CD8-positive, alpha-beta memory T cell (primary cell): ENCODE measurements at places on chromosomes 5 and 9. TPM values are rescaled to one million over a fixed set of nuclear protein-coding genes. Genes with fewer than 3 reads are reported as not detected.
A peak's percentile ranks its signal among the peaks of the same experiment; 100 is the strongest.

- H3K4me1 ChIP-seq = no peaks in the 10 kb centered on the region
- H3K36me3 ChIP-seq = no peaks in the 10 kb centered on the region
- H3K27ac ChIP-seq = no peak overlapping the region
- H3K27me3 ChIP-seq = no peaks in the 10 kb centered on the region
Observed at GRCh38 chr5:135446206-135446605, 942 bp downstream of the DCANP1 start.

DNA sequence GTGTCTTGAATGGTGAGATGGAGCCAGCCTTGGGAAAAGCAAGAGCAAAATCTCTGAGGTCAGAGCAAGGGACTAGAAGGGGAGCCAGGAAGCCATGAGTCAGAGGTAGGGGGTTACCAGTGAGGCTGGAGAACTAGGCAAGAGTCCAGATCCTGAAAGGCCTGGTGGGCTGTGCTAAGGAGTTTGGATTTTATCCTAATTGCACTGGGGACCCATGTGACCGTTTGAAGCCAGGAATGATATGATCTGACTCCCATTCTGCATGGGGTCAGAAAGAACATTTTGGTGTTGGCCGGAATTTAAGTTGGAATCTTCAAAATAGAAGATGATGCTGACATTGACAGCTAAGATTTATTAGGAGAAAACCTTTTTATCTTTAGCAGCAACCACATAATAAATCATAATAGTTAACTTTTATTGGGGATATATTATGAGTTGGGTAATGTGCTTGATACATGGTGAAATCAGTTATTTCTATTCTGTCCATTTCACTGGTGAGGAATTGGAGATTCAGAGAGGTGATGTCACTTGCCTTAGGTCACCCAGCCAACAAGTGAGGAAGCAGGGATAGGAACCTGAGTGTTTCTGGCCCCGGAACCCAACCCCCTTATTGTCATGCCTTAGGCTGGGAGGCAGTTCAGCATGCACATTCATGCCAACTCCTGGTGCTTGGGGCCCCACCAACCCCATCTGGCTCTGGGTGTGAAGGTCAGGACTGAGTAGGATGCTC lies 61.5 kb upstream of the RARS1 start:
- no peaks in the 10 kb centered on the region for H3K4me1 ChIP-seq
- H3K27ac ChIP-seq = no peak overlapping the region
- no peaks in the 10 kb centered on the region for H3K36me3 ChIP-seq
- DNase-seq = no peak

The PTGDS gene
- 0.24 TPM for total RNA-seq

- H3K36me3 ChIP-seq = no peaks in the 10 kb centered on the region
- no peaks in the 10 kb centered on the region for H3K27me3 ChIP-seq
- no peak overlapping the region for H3K4me3 ChIP-seq
- peaks cover 36% of the 10 kb centered on the region for H3K4me1 ChIP-seq
Observed at GRCh38 chr9:104992659-104993058, 64.7 kb upstream of the ABCA1 start.

- no peak for DNase-seq
- peaks cover 11% of the 10 kb centered on the region for H3K27me3 ChIP-seq
- no peaks in the 10 kb centered on the region for H3K36me3 ChIP-seq
- no peak overlapping the region for H3K4me3 ChIP-seq
- no peak overlapping the region for H3K27ac ChIP-seq
- no peaks in the 10 kb centered on the region for H3K4me1 ChIP-seq
Observed at GRCh38 chr5:38846379-38847011, 683 bp downstream of the OSMR start.

GRCh38 chr5:180212363-180213255 lies 3.6 kb upstream of the RASGEF1C start:
- DNase-seq = no peak
- H3K4me3 ChIP-seq = no peak overlapping the region

The C9orf50 gene
- total RNA-seq = not detected

The CCL28 gene
- total RNA-seq = 8.6 TPM

The NRG2 gene
- 0.18 TPM for total RNA-seq

The EQTN gene
- total RNA-seq = not detected

GRCh38 chr9:18063856-18064390 lies 410.0 kb upstream of the ADAMTSL1 start:
- no peak overlapping the region for H3K27ac ChIP-seq
- H3K27me3 ChIP-seq = no peaks in the 10 kb centered on the region

The PCDHA10 gene
- not detected for total RNA-seq

The B4GALT7 gene
- total RNA-seq = 24.4 TPM

GRCh38 chr9:74496406-74496805 lies 729 bp upstream of the RORB start:
- H3K27ac ChIP-seq = no peak overlapping the region
- H3K36me3 ChIP-seq = no peaks in the 10 kb centered on the region
- peaks cover 3% of the 10 kb centered on the region for H3K4me1 ChIP-seq
- peaks cover 22% of the 10 kb centered on the region for H3K27me3 ChIP-seq
- DNase-seq = no peak

DNA sequence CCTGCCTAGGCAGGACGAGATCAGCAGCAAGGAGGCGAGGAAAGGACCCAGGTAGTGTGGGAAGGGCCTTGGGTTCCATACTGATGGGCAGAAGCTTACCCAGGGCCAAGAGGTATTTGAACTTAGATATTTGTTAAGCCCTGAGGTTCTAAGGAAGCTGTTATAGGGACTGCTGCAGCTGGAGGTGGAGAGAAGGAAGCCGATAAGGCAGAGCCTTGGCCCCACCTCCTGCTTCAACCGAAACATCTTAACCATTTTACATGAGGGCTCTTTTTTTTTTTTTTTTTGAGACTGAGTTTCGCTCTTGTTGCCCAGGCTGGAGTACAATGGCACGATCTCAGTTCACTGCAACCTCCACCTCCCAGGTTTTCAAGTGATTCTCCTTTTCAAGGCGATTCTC lies 8.6 kb upstream of the AQP3 start:
- no peaks in the 10 kb centered on the region for H3K36me3 ChIP-seq
- H3K27me3 ChIP-seq = no peaks in the 10 kb centered on the region
- H3K4me3 ChIP-seq = no peak overlapping the region
- no peak for DNase-seq

- no peak overlapping the region for H3K4me3 ChIP-seq
- no peak overlapping the region for H3K27ac ChIP-seq
- DNase-seq = no peak
- H3K4me1 ChIP-seq = no peaks in the 10 kb centered on the region
- H3K36me3 ChIP-seq = no peaks in the 10 kb centered on the region
- H3K27me3 ChIP-seq = no peaks in the 10 kb centered on the region
Observed at GRCh38 chr9:134365791-134366222, 39.6 kb downstream of the RXRA start.

DNA sequence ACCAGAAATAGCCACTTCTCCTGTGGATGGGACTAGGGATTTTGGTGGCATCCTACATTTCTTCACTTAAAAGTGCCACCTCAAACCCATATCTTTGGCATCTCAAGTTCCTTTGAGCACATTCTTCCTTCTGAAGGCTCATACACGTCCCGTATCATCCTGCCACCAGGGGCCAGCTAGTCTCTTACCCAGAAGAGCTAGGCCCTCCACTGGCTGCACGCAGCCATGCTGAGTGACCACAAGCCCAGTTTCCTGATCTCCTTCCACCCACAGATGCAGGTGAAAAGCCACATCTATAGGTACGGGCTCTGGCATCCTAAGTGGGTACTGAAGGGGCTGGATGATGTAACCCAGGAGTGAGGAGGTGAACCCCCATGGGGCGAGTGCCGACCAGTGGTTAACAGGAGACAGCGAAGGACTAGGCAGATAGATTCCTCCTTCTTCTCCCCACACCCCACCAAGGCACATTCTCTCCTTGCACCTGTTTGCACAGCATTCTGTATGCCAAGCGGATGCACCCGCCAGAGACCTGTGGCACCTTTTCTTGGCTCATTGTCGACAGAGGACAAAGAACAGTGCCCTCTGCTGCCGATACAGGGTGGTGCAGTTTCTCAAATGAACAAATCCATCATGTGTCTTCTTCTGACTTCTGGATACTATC lies 14.4 kb upstream of the SCGB3A1 start:
- no peaks in the 10 kb centered on the region for H3K27me3 ChIP-seq
- H3K27ac ChIP-seq = no peak overlapping the region
- no peak overlapping the region for H3K4me3 ChIP-seq
- H3K36me3 ChIP-seq = no peaks in the 10 kb centered on the region

DNA sequence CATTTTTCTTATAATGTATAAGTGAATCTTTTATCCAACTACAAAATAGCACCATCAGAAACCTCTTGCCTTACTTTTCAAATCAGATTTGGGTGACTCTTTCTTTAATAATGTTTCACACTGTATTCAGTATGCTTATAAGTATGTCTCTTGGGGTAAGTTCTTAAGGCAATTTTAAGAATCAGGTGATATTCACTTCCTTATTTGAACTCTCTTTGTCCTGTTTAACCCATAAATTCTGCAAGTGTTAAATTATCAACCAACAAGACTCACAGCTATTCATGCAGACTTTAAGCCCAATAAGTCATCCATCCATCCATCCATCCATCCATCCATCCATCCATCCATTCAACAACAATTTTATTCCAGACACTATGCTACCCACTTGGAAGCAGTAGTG lies 142.7 kb upstream of the FBXL17 start:
- no peak overlapping the region for H3K4me3 ChIP-seq
- H3K27ac ChIP-seq = no peak overlapping the region
- no peaks in the 10 kb centered on the region for H3K36me3 ChIP-seq
- H3K4me1 ChIP-seq = no peaks in the 10 kb centered on the region
- no peak for DNase-seq

The STOM gene
- 67.3 TPM for total RNA-seq

- DNase-seq = no peak
- no peak overlapping the region for H3K27ac ChIP-seq
- H3K4me3 ChIP-seq = no peak overlapping the region
- no peaks in the 10 kb centered on the region for H3K27me3 ChIP-seq
- no peaks in the 10 kb centered on the region for H3K36me3 ChIP-seq
Observed at GRCh38 chr5:77304388-77304787, 93.9 kb downstream of the PDE8B start.

DNA sequence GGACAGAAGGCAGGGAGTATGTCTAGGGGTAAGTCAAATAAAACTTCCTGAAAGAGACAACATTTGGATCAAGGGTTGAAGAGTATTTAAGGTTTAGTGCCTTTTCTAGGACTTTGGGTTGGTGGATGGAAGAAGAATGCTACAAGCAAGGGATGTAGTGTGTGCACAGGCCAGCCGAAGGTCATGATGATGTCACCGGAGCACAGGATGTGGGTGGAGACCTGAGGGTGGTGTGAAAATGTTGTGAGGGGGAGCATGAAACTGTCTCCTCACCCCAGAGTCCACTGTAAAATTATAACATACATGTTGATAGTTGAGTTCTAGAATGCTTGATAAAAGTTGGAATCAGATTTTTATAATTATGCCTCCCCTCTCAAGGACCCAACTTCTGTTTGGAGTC lies 553.3 kb upstream of the SGCD start:
- H3K27me3 ChIP-seq = no peaks in the 10 kb centered on the region
- H3K36me3 ChIP-seq = no peaks in the 10 kb centered on the region
- H3K4me3 ChIP-seq = no peak overlapping the region
- H3K27ac ChIP-seq = no peak overlapping the region
- no peak for DNase-seq
- peaks cover 24% of the 10 kb centered on the region for H3K4me1 ChIP-seq

The RASEF gene
- not detected for total RNA-seq

GRCh38 chr9:32385152-32385884 lies 875 bp downstream of the ACO1 start:
- no peak for DNase-seq
- peak overlapping the region; percentile 82 for H3K4me3 ChIP-seq
- H3K27me3 ChIP-seq = no peaks in the 10 kb centered on the region

The PHYHD1 gene
- 0.20 TPM for total RNA-seq

The ECM2 gene
- not detected for total RNA-seq

The GPR21 gene
- 0.61 TPM for total RNA-seq

GRCh38 chr9:77866878-77867277 lies 164.7 kb downstream of the GNAQ start:
- H3K27me3 ChIP-seq = no peaks in the 10 kb centered on the region
- no peaks in the 10 kb centered on the region for H3K4me1 ChIP-seq
- H3K36me3 ChIP-seq = no peaks in the 10 kb centered on the region
- DNase-seq = no peak
- H3K27ac ChIP-seq = no peak overlapping the region

GRCh38 chr9:112505607-112506006 lies 19.0 kb downstream of the KIAA1958 start:
- H3K4me1 ChIP-seq = no peaks in the 10 kb centered on the region
- H3K36me3 ChIP-seq = no peaks in the 10 kb centered on the region
- no peak overlapping the region for H3K4me3 ChIP-seq
- H3K27me3 ChIP-seq = no peaks in the 10 kb centered on the region
- DNase-seq = no peak

- peaks cover 4% of the 10 kb centered on the region for H3K36me3 ChIP-seq
- DNase-seq = no peak
- H3K4me1 ChIP-seq = no peaks in the 10 kb centered on the region
- no peak overlapping the region for H3K27ac ChIP-seq
- no peak overlapping the region for H3K4me3 ChIP-seq
Observed at GRCh38 chr9:77305622-77306400, 128.5 kb downstream of the VPS13A start.

DNA sequence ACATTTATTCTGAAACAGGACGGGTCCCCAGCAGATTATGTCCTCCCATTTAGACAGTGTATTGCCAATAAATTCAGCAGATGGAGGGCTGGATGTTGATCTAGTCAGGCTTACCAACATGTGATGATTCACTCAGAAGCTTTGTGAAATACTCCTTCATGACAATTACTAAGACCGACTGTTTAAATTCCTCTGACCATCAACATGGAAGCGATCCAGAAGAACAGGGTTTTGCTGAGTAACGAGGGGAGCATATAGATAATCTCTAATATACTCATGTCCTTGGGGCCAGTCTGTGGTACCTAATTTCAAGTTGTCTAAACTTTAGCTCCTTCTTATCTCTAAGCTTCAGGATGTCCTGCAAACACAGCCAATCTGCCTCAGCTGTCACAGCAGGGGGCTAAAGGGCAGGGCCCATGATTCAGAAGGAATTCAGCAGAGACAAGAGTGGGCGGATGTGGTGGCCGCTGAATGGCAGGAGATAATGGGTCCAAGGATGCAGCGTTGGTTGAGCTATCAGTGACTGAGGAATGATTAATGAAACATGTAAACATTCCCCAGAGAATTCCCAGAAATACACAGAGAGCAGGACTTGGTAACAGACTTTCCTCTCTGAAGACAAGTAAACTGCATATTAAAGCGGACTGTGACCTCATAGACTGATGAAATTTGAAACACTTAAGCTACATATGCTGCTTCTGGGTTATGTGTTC lies 109.4 kb downstream of the ANKRD55 start:
- DNase-seq = no peak
- H3K4me1 ChIP-seq = peaks cover 35% of the 10 kb centered on the region
- no peaks in the 10 kb centered on the region for H3K27me3 ChIP-seq

The FUT7 gene
- total RNA-seq = 0.57 TPM
